ENCODE measurements at places on chromosomes 4 and X. TPM values are rescaled to one million over a fixed set of nuclear protein-coding genes. Genes with fewer than 3 reads are reported as not detected.

DNA sequence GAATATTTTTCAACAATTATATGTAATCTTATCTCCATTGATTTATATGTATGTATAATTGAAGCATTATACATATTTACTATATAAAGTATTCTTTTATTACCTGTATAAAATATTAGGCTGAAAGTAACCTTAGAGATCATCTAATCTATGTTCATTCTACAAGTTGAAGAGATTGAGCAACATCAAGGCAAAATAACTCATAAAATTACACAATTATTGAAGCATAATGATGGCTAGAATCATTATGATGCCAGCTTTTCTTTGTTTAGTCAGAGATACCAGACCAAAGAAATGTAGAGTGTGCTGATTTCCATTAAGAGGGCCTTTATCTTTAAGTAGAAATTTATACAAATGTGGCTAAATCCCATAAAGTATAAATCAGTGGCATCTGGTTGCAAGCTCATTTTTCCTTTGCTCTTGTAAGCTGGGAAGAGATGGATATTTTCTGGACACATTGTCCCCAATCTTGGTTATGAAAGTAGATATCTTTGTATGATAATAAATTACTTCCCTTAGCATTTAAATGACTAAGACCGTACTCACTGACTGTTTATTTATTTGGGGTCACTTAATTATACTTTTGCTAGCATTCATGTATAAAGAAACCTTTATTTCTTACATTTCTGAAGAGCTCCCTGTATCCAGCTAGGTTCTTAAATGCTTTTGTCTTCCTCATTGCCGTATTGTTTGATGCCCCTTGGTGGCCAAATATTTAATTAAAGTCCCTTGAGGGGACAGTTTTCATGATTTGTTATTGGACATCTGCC is 339.8 kb downstream of the PCDH7 start:
- no peak for DNase-seq

DNA sequence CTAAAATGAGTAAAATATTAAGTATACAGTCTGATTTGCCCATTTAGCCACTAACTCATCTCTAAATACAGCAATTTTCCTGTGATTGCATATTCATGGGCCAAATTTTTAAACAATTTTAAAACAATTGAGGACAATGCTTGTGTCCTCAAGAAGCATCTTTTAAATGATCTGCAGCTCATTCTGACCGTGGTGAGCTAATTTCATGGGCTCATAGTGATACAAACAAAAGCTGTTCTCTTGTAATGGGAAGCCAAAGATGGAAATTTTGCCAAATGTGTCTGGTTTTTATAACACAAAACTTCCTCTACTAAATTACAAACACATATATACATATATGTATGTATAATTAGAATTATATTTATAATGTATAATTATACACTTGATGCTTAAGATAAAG is 39.7 kb downstream of the HMGB2 start:
- no peak for DNase-seq

Gene TMPRSS11A
- total RNA-seq = not detected

Gene SAGE1
- total RNA-seq = not detected

Gene MAGEA2
- total RNA-seq = 0.22 TPM

All from H9 (cell line).